ENCODE measurements at places on chromosomes 6 and 20. TPM values are rescaled to one million over a fixed set of nuclear protein-coding genes. Genes with fewer than 3 reads are reported as not detected.
A peak's percentile ranks its signal among the peaks of the same experiment; 100 is the strongest.

DNA sequence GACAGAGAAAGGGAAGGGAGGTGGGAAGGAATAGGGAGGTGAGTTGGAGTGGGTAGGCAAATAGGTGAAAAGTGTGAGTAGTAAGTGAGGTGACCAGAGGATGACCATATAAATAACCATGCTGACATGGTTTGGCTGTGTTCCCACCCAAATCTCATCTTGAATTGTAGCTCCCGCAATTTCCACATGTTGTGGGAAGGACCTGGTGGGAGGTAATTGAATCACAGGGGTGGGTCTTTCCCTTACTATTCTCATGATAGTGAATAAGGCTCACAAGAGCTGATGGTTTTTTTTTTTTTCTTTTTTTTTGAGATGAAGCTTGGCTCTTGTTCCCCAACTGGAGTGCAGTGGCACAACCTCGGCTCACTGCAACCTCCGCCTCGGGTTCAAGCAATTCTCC lies 21.5 kb upstream of the SMIM13 start:
- no peak for DNase-seq

DNA sequence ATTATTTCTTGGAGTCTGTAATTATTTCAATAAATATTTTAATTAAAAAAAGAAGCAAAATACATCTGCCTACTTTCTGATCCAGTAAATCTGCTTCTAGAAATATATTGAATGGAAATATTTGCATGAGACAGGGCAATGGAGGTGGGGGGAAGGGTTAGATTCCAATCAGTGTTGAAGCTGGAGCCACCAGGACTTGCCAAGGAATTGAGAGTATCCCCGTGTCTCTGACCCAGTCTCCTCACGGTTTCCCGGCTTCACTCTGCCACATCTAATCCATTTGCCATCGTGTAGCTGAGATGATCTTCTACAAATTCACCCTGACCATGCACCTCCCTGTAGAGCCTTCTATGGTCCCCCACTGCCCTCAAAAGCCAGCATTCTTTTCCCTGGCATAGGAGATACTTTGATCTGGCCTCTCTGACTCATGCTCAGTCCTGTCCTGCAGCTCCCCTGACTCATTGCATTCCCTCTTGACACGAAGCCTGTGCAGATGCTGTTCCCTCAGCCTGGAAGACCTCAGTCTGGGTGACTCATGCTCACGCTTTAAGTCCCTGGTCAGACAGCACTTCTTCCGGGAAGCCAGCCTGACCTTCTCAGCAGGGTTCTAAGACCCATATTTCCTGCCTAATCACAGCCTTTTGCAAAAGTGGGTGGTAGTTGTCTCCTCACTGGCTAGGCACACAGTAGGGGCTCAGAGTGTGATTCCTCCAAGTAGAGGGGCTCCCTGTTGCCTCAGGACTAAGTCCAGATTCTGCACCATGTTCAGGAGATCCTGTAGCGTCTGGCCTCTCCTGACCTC lies 23.0 kb upstream of the FKBP1A start:
- no peak for DNase-seq

ZSCAN23 gene
- 1.6 TPM for total RNA-seq

GRCh38 chr6:83884523-83884922 lies 25.0 kb downstream of the CYB5R4 start:
- DNase-seq, result no peak

DNA sequence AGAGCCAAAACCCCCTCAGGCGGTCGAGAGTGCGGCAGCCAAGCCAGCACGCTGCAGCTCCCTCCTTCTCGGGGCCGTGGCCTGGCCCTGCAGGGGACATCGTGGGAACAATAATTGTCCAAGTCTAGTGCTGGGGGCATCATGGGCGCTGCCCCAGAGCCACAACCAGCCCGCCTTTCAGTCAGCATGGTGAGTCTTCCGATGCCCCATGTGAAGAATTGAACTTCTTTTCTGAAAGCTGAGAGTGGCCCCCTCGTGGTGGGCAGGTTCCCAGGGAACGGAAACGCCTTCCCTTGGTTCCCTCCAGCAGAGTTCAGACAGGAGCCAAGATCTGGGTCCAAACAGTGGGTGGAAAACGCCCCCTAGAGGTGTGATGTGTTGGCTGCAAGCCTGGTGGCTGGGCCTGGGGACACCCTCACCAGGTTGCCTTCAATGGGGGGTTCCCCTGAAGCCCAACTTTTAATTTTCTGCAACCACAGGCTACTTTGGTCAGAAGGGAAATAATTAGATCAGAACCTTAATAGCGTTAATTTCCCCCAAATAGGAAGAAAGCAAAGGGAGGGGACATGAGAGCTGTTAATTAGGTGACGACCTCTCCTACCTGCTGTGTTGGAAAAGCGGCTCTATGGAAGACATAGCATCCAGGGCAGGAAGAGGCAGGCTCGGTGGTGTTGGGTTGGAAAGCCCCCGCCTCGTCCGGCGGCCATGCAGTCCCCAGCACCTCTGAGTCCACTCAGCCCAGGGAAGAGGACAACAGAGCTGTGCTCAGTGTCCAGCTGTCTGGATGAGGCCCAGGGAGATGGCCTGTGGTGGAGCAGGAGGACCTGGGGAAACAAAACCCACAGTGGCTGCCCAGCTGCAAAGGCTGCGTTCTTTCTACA lies 4.7 kb upstream of the MRGBP start:
- peak; percentile 89 for DNase-seq

- DNase-seq, result no peak
Observed at GRCh38 chr20:7693761-7694160, 246.5 kb downstream of the HAO1 start.

DNA sequence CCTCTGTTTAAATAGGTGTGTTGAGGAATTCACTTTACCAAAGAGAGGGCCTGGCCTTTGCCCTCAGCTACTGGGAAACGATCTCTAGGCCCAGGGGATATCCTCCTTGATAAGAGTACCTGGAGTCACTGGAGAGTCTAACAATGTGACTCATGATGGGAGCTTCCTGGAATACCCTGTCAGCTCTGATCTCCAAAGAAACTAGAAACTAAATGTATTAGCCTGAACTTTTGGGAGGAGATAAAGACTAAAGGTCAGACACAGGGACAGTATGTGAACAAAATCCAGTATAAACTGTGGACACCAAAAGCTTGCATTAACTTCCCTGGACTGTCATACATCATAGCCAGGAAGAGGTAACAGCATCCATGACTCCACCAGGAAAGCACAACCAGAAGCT lies 148.5 kb downstream of the RNGTT start:
- no peak for DNase-seq

- DNase-seq, result no peak
Observed at GRCh38 chr20:37789408-37789807, 95.6 kb downstream of the CTNNBL1 start.

TULP4 gene
- 98.3 TPM for total RNA-seq

DNA sequence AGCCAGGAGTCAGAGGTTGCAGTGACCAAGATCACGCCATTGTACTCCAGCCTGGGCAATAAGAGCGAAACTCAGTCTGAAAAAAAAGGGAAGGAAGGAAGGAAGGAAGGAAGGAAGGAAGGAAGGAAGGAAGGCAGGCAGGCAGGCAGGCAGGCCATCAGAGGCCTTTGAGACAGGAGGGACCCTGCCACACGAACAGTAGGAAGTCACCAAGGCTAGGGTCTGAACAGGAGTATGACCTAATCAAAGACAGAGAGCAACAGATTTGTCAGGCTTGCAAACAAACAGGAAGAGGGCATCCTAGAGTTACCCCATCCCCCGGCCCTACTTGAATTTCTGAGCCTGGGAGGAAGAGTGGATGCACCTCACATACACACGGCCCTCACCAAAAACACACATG lies 67.1 kb downstream of the FGD2 start:
- DNase-seq, result no peak

TREM1 gene
- total RNA-seq, result 2.6 TPM

CCN6 gene
- total RNA-seq, result not detected

GRCh38 chr6:128438393-128438792 lies 82.0 kb downstream of the PTPRK start:
- DNase-seq, result no peak

DNA sequence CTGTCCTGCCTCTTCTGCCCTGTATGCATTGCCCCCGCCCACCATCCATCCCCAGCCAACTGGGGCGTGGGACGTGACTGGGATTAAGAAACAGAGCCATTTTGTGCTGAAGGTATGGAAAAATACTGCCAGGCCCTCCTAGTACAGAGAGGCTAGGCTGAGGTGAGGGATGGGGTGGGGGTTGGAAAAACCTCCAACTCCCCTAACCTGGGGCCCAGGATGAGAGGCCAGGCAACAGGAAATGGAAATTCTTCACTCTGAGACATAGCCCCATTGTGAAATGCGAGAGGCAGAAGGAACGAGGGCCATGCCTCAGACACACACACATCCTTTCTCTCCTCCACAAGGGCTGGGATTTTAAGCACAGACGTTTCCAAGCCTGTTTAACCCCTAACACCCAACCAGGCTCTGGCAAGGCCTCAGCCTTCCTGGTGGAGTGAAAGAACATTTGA lies 19.9 kb downstream of the KCNK5 start:
- DNase-seq, result no peak

DNA sequence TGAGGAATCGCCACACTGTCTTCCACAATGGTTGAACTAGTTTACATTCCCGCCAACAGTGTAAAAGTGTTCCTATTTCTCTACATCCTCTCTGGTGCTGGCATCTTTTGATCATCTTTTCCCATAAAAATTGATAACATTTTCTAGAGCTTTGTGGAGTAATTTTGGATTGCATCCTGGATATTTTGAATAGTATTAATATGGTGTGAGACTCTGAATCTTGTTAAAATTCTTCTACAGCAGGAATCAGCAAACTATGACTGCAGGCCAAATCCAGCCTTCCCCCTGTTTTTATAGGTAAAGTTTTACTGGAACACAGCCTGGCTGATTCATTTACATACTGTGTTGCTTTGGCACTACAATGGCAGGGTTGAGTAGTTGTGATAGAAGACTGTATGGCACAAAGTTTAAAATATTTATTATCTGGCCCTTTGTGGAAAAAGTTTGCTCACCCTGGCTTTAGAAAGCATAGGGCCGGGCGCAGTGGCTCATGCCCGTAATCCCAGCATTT lies 15.0 kb upstream of the RNF8 start:
- no peak for DNase-seq

GMPR gene
- 71.0 TPM for total RNA-seq

DNA sequence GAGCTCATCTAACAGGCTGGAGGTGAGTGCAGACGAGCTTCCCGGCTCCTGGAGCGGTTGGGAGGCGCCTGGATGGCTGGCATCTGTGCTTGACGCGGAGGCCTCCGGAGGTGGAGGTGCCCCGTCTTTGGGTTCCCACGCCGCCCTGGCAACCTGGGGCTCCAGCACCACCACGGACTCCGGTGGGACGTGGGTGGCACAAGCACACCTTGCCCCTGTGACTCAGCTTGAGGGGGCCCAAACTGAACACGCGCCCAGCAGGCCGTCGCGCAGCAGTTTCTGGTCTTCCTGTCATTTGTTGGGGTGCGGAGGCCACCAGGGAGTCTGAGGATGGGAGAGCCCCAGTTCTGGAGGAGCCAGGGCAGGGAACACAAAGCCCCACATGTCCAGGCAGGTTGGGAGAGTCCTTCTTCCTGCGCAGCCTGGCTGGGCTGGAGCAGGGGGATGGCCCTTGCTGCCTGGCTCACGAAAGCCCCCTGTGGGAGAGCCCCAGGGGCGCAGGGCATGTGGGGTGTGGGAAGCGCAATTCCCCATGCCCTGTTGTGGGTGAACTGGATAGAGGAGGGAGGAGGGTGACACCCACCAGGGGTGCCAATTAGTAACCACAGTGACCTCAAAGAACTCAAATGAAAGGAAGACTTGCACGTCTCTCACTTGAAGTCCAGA lies 1378.6 kb upstream of the DEFB115 start:
- peak; percentile 74 for DNase-seq

DNA sequence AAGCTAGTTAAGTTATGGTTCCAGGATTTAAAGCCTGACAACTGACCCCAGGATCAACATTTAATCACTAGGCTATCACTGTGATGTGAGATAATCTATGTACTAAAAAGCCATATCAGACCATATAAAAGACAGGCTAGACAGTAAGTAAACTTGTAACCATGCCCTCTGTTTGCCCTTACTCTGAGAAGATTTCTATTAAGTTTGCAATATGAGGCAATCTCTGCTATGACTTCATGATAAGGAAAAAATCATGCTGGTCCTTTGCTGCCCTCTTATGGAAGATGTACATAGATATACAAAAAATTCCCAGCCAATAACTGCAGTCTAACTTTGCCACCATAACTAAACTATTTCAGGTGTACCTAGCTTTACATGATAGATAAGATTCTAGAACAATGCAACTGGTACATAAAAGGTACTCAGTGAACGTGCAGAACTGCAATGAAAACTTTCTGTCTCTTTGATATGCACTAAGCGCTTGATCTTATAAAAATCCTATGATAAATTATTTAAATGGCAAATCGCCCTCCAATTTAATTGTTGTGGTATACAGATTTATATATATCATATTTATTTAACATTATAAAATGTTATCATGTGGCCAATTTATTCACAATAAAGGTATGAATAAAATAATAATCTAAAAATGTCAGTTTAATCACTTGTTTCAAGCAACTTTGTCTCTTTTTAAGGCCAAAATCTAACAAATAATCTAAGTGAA lies 70.5 kb downstream of the FAM217A start:
- DNase-seq, result no peak

- no peak for DNase-seq
Observed at GRCh38 chr6:161214722-161215121, 59.1 kb downstream of the AGPAT4 start.

- DNase-seq, result no peak
Observed at GRCh38 chr6:167687116-167687725, 139.5 kb upstream of the AFDN start.

DNA sequence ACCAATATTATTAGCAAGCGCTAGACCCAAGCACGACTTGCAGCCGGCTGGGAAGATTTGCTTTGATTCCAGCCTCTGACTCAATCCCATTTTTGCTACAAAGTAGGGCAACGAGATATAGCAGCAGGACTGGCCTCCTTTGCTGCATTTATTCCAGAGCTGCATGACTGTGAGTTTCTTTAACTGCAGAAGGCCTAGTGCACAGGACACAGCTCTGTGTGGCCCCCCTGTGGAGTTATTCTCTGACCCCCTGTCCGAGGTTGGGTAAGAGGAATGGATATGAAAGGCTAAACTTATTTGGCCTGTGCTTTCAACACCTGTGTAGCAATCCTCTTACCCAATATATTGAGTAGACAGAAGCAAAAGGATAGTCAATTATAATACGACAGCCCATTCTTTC lies 133.3 kb upstream of the SPTLC3 start:
- DNase-seq, result no peak

GSTA3 gene
- total RNA-seq, result not detected

DNA sequence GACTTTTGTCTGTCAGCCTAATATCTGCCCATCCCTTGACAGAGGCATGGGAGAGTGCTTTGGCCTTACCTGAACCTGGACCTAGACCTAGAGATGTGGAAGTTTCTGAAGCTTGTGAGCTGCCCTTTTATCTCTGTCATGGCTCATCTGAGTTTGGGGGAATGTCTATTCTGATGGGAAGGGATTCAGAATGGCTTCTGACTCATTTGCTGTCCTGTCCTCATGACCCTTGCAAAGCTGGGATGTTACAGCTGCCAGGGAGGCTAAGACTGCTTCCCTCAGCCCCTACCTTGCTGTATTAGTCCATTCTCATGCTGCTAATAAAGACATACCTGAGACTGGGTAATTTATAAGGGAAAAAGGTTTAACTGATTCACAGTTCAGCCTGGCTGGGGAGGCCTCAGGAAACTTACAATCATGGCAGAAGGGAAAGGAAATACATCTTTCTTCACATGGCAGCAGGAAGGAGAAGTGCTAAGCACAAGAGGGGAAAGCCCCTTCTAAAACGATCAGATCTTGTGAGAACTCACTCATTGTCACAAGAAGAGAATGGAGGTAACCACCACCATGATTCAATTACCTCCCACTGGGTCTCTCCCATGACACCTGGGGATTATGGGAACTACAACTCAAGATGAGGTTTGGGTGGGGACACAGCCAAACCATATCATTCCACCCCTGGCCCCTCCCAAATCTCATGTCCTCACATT lies 252.2 kb downstream of the ERMARD start:
- no peak for DNase-seq

MYCT1 gene
- 9.6 TPM for total RNA-seq
